T-cell (primary cell): ENCODE measurements at places on chromosomes 3 and 15. TPM values are rescaled to one million over a fixed set of nuclear protein-coding genes. Genes with fewer than 3 reads are reported as not detected.

DNA sequence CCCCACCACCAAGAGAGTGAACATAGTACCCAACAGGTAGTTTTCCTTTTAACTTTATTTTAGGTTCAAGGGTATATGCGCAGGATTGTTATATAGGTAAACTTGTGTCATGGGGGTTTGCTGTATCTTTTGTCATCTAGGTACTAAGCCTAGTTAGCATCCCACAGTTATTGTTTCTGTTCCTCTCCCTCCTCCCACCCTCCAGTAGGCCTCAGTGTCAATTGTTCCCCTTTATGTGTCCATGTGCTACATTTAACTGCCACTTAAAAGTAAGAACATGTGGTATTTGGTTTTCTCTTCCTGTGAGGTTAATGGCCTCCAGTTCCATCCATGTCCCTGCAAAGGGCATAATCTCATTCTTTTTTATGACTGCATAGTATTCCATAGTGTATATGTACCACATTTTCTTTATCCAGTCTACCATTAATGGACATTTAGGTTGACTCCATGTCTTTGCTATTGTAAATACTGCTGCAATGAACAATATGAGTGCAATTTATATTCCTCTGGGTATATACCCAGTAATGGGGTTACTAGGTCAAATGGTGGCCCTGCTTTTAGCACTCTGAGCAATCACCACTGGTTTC, 66.2 kb downstream of the ST3GAL6 start:
- no peak for DNase-seq

GRCh38 chr3:156548041-156548687, 6.8 kb downstream of the SSR3 start:
- DNase-seq = no peak

DNA sequence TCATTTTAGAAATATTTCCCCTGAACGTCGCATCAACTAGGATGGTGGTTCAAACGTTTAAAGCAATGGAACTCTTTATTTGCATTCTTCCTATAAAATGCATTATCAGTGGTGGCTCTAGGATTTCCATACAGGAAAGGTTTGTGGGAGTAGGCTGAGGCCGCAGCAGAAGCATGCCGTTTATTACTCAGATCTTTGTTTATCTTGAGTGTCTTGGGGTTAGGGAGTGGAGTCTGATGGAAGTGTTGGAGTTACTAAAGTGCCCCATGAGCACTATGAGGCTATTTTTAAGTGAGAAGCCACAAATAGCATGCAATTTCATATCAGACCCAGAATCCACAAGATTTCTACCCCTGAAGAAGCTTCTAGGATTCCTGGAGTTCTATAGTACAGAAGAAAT, 26.2 kb downstream of the ATOSA start:
- no peak for DNase-seq

The CCR9 gene
- total RNA-seq = 4.2 TPM

- DNase-seq = no peak
These were observed 57.9 kb downstream of the RASGRF1 start for GRCh38 chr15:79032656-79033055.

- DNase-seq = no peak
These were observed 2.6 kb upstream of the AGBL1 start for GRCh38 chr15:86077070-86077469.
